A549 (cell line): ENCODE measurements at places on chromosomes 1 and 21. TPM values are rescaled to one million over a fixed set of nuclear protein-coding genes. Genes with fewer than 3 reads are reported as not detected.

DMRTB1 gene
- not detected in 3 replicates for polyA plus RNA-seq

KIAA0040 gene
- polyA plus RNA-seq: 0.20 to 0.24 TPM (median 0.21 TPM) in 3 replicates

ICOSLG gene
- 0.61 to 0.93 TPM (median 0.79 TPM) in 3 replicates for polyA plus RNA-seq

ACTL8 gene
- 1.0 to 1.5 TPM (median 1.3 TPM) in 3 replicates for polyA plus RNA-seq

CFAP74 gene
- polyA plus RNA-seq: 0.03 to 0.05 TPM in 2 of 3 replicates, not detected in the other

MSH4 gene
- polyA plus RNA-seq: 0.03 TPM in 1 of 3 replicates, not detected in the others
